Thoracic aorta (tissue), 2 donors: ENCODE measurements at places on chromosomes 12 and 14.

DNA sequence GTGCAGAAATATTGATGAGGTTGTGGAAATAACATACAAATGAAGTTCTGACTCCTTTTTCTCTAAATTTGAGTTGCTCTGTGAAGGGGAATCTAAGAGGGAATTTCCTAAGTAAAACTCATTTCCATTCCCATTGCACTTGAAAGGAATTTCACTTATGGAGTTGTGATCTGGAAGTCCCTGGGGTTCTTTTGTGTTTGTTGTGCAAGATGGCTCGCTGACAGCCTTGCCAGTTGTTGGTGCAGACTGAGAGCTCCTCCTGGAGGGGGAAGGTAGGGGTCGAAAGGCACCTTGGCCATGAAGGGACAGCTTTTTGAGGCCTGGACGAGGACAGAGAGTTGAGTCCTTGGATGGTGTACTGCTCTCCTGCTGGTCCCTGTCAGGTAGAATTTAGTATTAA lies 72.0 kb downstream of the C12orf56 start:
- no peak for DNase-seq

GRCh38 chr12:95131589-95132340 lies 58.3 kb upstream of the NR2C1 start:
- DNase-seq: no peak

- no peak for DNase-seq
Observed at GRCh38 chr14:93299416-93299815, 33.4 kb downstream of the BTBD7 start.

DNA sequence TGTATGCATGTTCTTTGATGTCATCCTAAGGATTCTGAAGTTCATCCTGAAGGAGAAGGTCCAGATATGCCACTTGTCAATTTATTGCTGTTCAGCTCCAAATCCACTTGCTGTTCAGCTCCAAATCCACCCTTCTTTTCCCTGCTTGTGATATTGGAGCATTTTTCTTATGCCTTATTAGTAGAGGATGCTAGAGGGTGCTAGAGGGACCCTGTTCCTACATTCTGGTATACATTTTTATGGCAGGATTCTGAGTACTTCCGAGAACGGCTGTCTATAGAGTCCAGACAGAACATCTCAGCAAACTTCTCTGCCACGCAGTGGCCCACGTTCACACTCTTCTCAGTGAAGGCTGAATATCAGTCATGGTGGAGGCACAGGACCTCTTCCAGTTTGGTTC lies 406.7 kb downstream of the NOVA1 start:
- no peak for DNase-seq

- DNase-seq: no peak
Observed at GRCh38 chr12:34336619-34337465, 314.5 kb downstream of the ALG10 start.

DNA sequence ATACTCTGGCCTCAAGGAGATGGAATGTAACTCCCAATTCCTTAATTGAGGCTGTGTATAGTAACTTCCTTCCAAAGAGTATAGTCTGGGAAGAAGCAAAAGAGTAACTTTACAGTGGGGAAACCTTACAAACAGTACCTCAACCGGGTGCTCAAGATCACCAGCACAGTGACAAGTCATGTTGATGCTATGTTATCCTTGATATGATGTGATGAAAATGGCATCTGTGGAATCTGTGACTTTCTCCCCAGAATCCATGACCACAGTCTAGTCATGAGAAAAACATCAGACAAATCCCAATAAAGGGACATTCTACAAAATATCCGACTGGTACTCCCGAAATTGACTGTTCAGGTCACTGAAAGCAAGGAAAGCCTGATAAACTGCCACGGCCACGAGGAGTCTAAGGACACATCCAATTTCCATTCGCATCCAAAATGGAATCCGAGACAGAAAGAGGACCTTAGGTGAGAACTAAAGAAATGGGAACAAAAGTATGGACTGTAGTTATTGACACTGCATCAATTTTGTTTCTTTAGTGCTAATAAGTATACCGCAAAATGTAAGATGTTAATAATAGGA lies 97.3 kb upstream of the FRMD6 start:
- no peak for DNase-seq

DNA sequence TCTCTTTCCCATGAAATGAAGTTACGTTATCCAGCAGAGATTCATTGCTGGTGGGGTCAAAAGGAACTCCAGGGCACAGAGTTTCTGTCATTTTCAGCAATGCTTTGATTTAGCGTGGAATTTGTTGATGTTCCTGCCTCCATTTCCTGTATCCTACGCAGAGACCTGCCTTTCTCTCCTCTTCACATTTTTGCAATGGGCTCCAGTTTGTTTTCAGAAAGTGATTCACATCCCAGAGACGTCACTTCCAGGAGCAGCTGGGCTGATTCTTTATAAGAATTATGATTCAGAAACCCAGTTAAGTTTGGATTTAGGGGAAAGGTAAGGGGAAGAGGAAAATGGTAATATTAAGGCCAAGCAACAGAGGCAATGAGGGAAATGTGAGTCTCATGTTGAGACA lies 11.6 kb downstream of the RNASE10 start:
- DNase-seq: no peak

DNA sequence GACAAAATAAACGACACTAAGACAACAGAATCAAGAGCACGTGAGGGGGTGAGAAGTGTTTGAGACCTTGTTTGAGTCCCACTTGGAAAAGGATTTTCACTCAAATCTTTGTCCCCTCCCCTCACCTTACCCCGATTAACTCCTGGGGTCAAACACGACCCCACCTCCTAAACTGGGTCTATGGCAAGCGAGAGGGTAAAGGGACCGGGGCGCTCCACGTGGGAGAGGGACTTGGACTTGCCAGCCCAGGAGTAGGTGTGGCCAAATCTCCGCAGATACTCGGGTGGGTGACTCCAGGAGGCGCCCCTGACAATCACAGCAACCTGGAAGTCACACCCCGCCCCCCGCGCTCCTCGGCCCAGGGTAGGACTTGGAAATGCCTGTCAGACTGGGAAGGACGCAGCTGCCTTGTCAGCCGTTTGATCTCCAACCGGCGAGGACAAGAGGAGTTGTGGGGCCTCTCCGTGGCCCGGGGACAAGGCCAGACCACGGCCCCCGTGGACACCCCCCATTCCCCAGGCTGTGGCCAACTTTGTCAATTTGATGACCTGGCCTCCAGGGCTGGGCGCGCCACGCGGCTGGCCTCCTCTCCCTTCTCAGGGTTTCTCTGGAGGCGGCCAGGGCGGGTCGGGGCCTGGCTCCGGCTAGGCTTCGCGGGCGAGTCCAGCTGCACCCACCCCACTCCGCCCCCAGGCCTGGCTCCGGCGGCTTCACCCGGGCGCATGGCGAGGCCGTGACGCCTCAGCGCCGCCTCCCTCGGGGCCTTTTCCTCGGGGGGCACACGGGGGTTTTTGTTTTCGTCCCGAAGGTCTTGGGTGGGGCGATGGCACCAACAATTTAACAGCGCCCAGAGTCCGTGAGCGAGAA lies 1.1 kb upstream of the BCL11B start:
- no peak for DNase-seq

- no peak for DNase-seq
Observed at GRCh38 chr12:106739318-106739717, 35.2 kb upstream of the RIC8B start.

DNA sequence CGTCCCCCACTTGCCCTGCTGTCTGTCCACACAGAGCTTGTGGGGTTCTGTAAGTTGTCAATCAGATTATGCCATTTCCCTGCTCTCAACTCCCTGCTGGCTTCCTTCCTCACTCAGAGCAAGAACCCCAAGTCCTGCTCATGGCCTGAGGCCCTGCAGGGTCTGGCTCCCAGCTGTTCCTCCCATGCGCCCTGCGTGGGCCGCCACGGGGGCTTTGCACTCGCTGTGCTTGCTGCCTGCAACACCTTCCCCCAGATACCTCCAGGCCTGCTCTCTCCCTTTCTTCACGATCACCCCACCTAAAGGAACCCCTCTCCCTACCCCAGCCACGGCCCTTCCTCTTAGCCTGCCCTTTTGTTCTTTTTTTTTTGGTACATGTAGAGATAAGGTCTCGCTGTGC lies 234.6 kb downstream of the AACS start:
- no peak for DNase-seq
